ENCODE measurements at places on chromosomes 16 and 17.

GRCh38 chr17:78485290-78486168 lies 91.7 kb downstream of the DNAH17 start:
- no peak for DNase-seq

GRCh38 chr16:88536971-88537751 lies 33.0 kb upstream of the ZC3H18 start:
- no peak for DNase-seq

DNA sequence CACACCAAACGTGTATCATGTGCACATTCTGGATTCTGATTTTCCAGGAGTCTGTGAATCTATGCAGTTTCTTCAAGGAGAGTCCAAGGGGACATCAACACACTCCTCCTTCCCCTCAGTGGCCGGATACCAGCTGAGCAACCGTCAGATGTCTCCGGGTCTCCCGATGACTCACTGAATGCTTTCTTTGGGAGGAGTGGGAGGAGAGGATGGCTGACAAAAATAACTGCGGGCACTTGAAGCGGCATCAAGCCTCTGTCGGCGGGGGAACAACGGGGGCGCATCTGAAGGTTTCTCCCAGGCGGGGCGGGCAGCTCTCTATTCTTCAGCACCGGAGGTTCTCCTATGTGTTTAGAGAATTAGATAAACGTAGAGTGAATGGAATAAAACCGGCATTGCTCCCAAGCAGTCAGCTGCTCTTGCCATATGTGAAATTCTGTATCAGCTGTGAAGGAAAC lies 24.6 kb upstream of the LRRC75A start:
- no peak for DNase-seq

GRCh38 chr16:6926762-6927161 lies 405.9 kb upstream of the RBFOX1 start:
- DNase-seq = no peak

DNA sequence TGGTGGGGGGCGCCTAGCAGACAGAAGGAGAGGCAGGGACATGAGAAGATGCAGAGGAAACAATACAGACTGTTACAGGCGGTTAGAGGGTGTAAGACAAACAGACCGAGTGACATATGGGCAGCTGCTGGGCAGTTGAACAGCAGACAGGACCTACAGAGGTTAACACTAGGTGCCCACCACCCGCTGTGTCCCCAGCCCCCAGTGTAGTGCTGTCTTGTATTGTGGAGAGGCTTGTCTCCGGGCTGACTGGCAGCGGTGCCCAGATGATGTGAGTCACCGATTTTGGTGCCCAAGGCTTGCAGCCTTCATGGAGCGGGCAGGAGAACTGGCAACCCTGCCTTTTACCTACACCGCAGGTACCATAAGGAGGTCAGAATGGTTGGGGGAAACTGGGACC lies 2.4 kb upstream of the CXCL16 start:
- no peak for DNase-seq

GRCh38 chr17:57404073-57404472 lies 147.8 kb downstream of the MSI2 start:
- DNase-seq = no peak

DNA sequence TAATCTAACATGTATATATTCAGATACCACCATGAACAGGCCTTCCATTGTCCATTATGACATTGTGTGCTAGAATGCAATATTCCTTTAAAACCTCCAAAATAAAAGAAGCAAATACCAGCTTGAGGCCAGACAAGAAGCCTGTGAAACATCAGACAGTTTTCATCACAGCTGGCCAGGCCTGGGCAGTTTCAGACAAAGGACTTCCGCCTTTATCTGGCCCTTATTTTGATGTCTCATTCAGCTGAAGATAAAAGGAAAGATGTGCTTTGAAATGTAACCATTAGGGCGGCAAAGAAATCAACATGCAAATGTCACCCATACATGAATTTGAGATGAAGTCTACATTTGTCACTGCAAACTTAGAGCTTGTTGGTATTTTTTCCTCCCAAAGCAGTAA lies 737.5 kb downstream of the KCNJ2 start:
- no peak for DNase-seq

- no peak for DNase-seq
Measured at GRCh38 chr16:57797216-57797525, 5.1 kb downstream of the KIFC3 start.

DNA sequence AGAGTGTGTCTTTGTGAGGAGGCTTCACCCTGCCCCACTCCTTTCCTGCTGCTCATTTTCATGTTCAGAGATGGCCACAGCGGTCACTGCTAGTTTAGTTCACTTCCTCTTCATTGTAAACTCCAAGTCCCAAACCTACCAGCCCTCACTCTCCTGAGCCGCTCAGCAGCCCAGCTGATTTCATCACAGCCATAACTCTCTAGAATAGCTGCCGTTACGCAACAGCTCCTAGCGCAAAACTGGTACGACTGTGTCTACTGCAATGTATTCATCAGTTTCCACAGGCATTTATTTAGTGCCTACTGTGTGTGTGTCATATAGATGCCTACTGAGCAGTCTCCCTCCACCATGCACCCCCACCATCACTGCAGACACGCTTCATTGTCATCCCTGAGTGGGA lies 233.5 kb upstream of the RPL38 start:
- DNase-seq = no peak

DNA sequence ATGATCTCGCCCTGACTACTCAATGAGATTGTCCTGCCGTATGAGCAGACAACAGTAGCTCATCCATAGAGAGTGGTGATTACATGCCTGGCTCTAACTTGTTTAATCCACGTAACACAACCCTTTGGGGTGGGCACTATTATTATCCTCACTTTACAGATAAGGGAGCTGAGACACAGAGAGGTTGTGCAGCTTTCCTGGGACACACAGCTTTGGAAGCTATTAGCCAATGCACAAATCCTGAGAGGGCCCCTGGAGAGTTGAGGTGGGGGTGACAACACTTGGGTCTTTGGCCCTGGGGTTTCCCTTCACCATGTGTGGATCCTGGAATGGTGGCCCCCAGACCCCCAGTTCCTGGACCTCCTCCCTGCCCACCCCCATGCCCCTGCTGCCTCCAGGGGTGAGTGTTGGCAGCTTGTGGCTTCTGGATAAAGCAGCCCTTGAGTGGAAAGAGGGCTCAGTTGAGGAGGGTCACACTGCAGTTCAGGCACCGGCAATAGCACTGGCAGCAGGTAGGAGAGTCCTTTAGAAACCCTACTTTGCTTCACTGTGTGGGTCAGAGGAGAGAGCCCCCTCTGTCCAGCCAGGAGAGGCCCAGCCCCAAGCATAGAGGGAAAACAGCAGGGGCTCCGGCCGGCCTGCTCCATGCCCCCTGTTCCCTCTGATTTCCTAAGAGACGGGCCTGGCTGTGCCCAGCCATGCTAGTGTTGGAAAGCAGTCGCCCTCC lies 230.7 kb downstream of the KATNIP start:
- DNase-seq = no peak

- DNase-seq = no peak
Measured at GRCh38 chr17:40810494-40810893, 10.7 kb upstream of the KRT28 start.

GRCh38 chr16:53056392-53056881 lies 1.6 kb downstream of the CHD9 start:
- DNase-seq = no peak

DNA sequence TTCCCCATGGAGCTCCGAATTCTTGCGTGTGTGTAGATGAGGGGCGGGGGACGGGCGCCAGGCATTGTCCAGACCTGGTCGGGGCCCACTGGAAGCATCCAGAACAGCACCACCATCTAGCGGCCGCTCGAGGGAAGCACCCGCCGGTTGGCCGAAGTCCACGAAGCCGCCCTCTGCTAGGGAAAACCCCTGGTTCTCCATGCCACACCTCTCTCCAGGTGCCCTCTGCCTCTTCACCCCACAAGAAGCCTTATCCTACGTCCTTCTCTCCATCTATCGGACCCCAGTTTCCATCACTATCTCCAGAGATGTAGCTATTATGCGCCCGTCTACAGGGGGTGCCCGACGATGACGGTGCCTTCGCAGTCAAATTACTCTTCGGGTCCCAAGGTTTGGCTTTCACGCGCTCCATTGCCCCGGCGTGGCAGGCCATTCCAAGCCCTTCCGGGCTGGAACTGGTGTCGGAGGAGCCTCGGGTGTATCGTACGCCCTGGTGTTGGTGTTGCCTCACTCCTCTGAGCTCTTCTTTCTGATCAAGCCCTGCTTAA lies 617 bp upstream of the SENP3 start:
- DNase-seq = peak; percentile 5

GRCh38 chr17:49931416-49932137 lies 37.4 kb upstream of the DLX4 start:
- no peak for DNase-seq

DNA sequence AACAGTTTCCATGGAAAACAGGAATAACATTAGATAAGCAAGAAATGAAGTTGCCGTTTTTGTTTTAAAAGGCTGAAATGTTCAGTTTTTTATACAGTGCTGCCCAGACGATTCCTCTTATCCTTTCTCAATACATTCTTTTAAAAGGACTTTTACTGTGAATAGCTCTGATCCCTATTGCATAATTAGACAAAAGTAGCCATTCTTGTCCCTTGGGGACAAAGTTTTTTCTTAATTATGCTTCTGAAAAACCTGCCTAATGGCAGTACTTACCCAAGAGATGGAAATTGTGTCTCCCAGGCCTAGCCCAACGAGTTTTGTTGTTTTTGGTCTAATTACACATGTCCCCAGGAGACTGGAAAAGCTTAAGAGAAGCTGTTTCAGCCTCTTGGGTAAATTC lies 27.6 kb downstream of the NXPH3 start:
- no peak for DNase-seq

DNA sequence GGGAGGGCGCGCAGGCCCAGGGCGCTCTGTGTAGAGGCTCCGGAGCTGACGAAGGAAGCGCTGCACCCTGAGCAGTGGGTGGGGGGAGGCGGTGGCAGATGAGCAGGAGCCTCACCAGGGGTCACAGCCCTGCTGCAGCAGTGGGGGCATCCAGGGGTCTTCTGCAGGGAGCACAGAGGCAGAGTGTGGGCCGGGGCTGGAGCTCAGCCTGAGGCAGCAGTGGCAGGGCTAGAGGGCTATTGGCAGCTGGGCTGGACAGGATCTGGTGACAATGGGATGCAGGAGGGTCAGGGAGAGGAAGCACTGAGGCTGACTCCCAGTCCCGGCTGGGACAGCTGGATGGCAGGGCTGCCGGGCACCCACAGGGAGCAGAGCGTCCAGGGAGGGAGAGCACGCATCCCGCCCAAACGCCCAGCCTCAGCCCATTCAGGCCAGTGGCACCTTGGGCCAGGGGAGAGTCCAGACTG lies 21.0 kb downstream of the KDM8 start:
- DNase-seq = no peak

GRCh38 chr17:81551458-81552243 lies 502 bp downstream of the FAAP100 start:
- no peak for DNase-seq

GRCh38 chr16:59593194-59593661 lies 859.1 kb upstream of the GOT2 start:
- DNase-seq = no peak

DNA sequence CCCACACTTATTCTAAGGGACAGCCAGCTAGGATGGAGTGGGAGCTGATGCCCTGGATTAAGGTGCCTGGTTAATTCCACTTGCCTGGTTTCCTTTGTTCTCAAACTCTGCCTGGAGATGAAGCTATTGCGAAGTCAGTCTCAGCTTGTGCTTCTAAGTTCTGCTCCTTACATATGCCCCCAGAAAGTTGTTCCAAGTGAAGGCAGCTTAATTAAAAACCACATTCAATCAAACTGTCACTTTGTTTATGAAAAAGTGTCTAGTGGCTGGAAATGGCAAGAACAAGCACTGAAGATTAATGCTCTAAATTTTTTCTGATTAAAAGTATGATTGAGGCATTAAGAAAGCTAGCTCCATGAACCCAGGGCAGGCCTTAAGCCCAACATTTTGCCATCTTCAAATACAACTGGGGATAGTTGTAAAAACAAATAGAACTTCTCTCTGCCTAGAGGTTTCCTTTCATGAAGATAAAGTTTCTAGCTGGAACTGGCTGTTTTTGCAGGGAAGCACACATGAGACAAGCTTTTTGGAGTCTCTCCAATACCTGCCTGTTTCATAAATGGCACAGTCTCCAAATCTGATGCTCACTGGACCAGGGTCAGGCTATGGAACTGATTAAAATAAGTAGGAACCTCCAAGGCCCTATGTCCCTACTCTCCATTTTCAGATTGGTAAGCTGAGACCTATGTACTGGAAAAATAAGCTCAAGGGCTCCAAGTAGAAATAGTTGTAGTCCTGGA lies 100.9 kb downstream of the GRIN2A start:
- no peak for DNase-seq

DNA sequence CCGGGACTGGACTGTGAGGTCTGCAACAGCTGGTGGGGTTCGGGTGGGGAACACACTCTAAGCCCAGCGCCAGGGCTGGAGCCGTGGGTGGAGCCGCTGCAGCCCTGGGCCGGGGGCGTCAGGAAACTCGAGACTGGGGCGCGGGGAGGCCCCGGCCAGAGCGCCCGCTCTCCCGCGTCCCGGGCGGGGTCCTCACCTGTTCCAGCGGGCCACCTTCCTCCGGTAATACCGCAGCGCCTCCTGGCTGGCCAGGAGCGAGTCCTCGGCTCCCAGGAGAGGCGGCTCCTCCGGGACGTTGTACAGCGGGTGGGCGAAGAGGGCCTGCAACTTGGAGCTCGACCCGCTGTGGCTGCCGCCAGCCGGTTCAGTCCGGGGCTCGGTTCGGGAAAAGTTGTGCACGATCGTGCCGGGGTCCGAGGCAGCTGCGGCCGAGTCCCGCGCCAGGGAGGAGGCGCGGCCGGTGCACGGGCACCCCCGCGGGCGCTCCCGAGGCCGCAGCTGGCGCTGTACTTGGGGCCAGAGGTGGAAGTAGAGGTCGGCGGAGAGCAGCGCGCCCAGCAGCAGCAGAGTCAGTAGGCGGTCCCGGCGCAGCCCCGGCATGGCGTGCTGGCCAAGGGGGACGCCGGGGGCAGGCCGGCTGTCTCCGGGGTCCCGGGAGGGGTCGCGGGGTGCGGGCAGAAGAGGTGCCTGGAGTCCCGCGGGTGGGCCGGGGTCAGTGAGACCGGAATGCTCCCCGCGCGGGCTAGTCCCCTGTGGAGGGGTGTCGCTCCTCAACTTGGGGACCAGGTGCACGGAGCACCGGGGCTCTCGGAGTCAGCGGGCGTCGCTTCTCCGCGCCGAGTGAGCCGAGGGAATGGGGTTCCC lies 868 bp downstream of the FAM20A start:
- no peak for DNase-seq

DNA sequence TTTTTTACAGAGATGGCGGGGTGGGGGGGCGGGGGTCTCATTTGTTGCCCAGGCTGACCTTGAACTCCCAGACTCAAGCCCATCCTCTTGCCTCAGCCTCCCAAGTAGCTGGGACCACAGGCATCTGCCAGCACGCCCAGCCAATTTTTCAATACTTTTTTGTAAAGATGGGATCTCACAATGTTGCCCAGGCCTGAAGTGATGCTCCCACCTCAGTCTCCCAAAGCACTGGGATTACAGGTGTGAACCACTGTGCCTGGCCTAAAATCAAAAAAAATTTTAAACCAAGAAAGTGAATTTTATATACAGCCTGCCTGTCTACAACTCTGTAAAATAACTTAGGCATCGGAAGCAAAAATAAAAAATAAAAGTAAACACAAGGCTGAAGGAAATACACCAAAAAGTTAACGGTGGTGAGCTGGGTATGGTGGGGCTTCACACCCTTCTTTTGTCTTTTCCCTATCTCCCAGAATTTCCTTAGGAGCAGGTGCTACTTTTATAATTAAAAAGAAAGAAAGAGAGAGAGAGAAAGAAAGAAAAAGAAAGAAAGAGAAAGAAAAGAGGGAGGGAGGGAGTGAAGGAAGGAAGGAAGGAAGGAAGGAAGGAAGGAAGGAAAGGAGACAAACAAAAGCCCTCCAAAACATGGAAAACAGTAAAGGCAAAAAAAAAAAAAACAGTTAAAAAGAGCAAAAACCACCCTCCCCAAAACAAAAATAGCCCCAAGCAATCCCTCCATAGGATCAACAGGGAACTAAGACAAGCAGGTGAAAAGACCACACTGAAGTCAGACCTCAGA lies 51.4 kb downstream of the TBC1D16 start:
- no peak for DNase-seq

- no peak for DNase-seq
Measured at GRCh38 chr17:38575781-38576180, 30.0 kb downstream of the SRCIN1 start.
